ENCODE measurements at places on chromosomes 5 and 9.

GRCh38 chr5:131396015-131396414, 132.2 kb downstream of the CDC42SE2 start:
- no peak for DNase-seq

DNA sequence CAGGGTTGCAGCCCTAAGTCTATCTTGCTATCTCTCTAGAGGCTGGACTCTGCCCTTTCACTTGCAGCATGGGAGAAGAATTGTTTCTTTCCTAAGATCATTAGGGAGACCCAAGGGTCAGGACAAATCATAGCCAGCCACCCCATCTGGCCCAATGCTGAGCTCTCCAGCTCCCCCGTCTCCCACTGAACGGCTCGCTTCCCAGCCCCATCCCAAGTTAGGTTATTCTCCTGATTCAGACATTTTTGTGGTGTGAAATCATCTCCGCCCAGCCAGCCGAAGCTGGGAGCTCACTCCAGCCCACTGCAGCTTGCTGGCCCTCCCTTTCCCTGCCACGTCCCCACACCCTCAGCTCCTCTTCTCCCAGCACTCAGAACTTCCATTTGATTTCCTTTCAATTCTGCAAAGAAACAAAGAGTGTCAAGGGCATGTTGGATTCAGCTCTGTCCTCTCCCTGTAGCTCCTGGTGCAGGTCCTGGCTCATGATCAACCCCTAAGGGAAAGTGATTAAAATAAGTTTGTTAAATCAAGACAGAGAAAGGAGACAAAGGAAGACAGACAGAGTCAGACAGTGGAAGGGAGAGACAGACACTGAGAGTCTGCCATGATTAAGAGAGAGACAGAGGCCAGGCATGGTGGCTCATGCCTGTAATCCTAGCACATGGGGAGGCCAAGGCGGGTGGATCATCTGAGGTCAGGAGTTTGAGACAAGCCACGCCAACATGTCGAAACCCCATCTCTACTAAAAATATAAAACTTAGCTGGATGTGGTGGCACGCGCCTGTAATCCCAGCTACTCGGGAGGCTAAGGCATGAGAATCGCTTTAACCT, 12.6 kb upstream of the SPARC start:
- no peak for DNase-seq

- DNase-seq = no peak
Measured at GRCh38 chr5:139396691-139397090, 1.8 kb upstream of the PROB1 start.

DNA sequence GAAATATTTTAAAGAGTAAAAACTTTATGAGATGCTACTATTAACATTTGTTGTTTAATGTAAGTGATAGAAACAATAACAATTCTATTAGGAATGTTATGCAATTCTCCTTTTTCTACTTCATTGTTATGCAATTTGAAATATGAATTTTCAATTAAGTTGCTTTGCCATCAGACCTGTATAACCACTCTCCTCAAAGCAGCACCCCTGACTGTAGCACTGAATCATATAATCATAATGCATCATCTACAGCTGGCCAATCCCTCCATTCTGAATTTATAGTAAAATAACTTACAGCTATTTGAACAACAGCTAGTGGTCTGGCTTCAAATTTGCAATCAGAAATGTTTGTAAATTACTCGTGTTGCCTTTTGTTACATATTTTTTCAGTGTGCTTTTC, 29.2 kb downstream of the FBXO4 start:
- no peak for DNase-seq

DNA sequence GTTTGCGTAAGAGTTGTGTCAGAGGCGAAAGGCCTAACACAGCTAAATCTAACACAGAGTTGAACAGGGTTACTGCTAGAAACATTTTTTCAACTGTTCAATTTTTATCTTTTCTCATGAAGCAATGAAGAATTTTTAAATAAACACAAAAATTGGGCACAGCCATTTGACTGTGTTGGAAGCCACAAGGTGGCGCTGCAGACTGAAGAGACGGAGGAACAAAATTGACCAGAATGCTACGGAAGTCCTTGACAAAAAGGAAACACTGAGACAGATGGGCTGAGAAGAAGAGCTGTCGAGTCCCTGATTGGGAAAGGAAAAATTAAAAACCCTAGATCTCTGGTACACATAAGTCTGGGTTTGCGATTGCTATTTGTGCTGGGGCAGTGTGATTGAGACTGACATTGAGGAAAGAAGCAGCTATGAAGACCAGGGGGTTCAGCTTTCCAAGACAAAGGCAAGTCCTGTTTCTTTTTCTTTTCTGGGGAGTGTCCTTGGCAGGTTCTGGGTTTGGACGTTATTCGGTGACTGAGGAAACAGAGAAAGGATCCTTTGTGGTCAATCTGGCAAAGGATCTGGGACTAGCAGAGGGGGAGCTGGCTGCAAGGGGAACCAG, at the start of gene PCDHB9:
Gene PCDHB9, plus strand, starts transcription at position 265 of the 616 bp plus-strand sequence. Its CDS starts 158 bp downstream, at position 423.
- no peak for DNase-seq

GRCh38 chr5:59569608-59570334, 323.8 kb downstream of the PDE4D start:
- no peak for DNase-seq

GRCh38 chr5:24906689-24907088, 261.9 kb upstream of the CDH10 start:
- DNase-seq = no peak

DNA sequence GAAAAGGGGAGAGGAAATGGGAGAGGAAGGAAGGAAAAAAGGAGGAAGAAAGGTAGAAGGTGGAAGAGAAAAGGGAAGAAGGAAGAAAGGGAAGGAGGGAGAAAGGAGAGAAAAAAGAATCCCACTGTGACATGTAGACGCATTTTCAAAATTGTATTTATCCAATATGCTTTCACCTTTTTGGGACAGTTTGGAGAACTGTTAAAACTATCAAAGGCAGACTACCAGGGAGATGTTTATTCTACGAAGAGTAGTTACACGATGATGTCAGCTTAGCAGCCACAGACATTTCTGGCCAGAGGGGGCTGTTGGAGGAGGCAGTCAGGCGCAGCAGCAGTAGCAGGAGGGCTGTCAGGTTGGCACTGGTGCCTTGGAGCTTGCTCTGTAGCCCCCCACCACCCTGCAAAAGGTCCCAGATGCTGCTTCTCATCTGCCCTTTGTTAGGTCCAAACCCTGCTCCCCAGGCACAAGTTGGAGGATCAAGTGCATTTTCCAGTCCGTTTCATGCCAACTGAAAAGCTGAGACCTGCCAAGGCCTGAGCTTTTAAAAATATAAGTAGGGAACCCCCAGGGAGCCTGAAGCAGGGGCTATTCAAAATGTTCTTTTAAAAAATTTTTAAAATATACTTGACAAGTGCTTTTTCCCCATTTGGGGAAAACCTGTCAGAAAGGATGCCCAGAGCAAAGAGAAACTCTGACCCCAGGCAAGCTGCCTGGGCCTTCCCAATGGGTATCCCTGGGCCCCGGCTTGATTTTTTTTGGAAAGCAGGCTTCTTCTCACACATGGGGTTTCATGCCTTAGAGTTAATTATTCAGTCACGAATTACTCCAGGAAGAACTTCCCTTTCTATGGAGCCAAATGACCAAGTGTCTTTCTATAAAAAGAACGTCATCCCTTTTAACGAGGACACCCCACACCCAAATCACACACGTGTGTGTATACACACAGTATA, 203.3 kb downstream of the SLIT3 start:
- DNase-seq = no peak

DNA sequence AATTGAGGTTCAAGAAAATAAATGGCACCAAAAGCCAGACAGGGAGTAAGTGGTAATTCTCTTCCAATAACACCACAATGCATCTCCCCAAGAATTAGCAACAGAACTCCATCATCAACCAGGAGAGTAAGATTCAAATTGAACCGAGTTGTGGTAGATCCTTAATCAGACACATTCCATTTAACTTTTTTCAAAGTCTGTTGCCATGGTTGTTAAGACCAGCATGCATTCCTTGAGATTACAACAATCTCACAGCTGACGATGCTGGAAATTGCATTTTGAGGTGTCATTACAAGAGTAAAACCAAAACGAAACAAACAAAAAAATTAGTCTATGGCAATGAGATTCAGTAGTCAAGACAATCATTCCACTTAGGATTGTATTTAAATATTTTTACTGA, 78.9 kb upstream of the ZNF462 start:
- no peak for DNase-seq

- DNase-seq = no peak
Measured at GRCh38 chr5:45410304-45410995, 285.7 kb downstream of the HCN1 start.

DNA sequence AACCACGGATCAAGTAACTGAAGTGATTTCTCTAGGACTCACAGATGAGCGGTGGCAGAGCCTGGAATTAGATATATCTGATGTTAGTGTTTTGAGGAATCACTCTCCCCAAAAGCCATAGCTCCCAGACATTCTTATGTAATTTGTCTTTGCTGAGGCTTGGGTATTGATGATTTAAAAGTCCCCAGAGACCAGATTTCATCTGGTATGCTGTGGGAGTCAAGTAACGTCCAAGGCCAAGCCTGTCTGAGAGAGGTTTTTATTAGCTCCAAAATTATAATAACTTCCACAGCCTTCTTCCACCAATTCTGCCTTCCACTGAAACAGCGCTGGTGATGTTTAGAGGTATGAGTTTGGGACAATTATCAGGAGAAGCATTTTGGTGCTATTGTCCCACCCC, 21.3 kb upstream of the KCNIP1 start:
- no peak for DNase-seq

GRCh38 chr9:22148876-22149637, 140.0 kb upstream of the CDKN2B start:
- DNase-seq = no peak

GRCh38 chr9:81002242-81002641, 687.1 kb downstream of the TLE1 start:
- no peak for DNase-seq

GRCh38 chr9:128995791-128996190, 32.3 kb downstream of the SH3GLB2 start:
- no peak for DNase-seq

DNA sequence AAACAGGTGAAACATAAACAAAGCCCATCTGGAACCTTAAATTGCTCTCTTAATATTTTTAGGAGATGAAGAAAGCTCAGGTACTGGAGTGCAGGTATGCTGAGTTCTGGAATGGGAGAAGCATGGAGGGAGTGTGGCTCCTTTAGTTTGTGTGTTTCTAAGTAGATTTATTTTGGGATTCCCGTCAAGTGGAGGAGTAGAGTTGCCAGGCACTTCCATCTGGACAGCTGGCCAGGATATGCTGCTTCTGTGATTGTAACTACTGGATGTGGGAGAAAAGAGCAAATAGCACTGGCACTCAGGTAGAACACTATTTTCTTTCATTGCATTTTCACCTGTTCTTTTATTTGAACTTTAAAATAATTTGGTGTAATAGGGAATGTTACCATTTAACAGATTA, 182.3 kb upstream of the MAST4 start:
- no peak for DNase-seq

DNA sequence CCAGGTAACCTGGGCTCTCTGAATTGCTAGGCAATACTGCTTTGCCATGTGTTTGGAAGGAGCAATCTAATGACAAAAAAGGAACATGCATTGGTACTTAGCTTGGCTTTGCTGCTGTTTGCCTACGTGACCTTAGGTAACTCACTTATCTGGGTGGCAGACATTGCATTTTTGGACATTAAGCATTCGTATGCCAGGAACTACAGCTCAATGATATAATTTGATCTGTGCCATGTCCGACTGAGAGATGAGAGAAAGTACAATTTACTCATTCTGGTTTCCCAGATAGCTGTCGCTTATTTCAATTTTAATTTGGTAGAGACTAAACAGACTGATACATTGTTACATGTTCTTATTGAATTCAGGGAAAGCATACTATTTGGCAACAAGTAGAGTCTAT, 63.2 kb upstream of the FRRS1L start:
- DNase-seq = no peak

- no peak for DNase-seq
Measured at GRCh38 chr9:114092336-114092735, 6.8 kb downstream of the KIF12 start.

GRCh38 chr5:118042076-118042475, 946.3 kb downstream of the DTWD2 start:
- DNase-seq = no peak

DNA sequence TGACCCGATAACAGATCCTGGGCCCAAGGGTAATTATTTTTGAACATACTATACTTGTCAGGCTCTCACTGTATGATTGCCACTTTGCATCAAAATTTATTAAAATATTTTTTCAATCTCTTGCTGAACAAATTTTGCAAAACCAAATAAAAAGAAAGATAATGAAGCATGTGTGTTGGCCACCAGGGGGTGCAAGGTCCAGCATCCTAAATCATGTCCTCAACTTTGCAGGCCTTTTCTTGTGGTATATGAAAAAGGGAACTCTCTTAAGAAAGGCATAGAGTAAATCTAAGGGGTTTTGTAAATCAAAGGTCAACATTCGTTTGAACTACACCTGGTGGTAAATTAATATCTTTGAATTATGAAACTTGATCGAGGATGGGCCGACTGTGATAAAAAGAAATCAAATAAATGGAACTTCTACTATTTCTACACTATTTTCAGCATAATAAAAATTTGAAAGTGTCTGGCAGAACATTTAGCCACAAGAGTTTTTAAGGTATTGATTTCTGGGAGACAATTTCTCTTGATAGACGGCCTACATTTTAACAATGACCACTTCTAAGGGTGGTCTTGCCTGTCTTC, 676.5 kb downstream of the DMRTA1 start:
- DNase-seq = no peak

DNA sequence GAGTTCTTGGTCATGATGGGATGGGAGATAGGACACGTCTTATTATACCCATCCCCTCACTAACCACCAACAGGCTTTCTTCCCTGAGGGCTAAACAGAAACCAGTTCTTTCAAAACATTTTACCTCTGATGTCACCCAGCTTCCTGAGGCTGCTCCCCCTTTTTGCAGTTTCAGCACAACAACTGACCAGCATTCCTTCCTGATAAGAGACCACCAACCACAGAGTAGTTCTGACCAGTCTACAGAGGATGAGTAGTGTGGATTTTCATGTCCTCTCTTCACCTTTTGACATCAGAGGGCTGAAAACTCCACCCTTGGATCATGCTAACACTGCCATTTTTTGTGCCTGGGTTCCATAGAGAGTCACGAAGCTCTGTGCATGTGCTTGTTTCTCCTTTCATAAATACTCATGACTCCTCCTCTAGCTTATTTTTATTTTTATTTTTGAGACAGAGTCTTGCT, 82.6 kb downstream of the OSTF1 start:
- DNase-seq = no peak

DNA sequence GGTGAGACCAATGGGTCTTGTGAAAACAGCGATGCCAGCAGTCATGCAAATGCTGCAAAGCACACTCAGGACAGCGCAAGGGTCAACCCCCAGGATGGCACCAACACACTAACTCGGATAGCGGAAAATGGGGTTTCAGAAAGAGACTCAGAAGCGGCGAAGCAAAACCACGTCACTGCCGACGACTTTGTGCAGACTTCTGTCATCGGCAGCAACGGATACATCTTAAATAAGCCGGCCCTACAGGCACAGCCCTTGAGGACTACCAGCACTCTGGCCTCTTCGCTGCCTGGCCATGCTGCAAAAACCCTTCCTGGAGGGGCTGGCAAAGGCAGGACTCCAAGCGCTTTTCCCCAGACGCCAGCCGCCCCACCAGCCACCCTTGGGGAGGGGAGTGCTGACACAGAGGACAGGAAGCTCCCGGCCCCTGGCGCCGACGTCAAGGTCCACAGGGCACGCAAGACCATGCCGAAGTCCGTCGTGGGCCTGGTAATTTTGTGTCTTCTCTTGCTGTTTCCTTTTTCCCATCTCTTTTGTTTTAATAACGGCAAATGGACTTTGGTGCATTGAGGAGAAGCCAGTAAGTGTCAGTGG, 98.0 kb downstream of the EHMT1 start:
- DNase-seq = no peak

All from stimulated activated CD8-positive, alpha-beta memory T cell treated with anti-CD3 and anti-CD28 coated beads, Interleukin-12 subunit alpha, Interleukin-12 subunit beta, amount 100 ng/mL, for 4 hours (primary cell).